Esophagus squamous epithelium (tissue), 5 donors: ENCODE measurements at places on chromosomes 16 and 17.

DNA sequence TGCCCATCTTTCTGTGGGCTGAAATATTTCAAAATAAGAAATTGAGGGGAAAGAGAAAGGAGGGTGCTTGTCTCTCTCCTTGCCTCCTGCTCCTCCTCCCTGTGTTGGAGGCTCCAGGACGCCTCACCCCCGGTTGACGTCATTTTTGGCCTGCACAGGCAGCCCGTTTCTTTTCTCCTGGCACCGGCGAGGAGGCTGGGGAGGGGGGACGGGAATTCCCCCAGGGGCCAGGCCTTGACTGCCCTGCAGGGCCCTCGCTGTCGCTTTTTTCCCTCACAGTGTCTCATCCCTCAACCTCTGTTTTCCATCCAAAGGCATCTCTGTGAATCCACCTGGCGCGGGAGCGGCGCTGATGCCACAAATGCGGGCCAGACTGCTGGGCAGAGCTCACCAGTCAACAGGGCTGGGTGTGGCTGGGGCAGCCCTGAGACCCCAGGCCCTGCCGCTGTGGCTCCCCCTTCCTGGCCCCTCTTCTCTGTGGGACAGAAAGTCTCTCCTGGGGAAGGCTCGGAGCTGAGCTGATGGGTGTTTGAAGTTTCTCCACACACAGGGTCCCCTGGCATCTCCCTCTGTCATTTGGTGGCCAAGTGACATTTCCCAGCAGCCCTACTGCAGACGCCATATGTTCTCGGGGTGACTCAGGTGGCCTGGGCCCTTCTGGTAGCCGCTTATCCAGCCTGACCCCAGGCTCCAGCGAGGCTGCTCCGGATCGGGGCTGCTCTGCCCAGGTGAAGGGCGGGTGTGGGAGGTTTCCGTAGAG is 16.0 kb downstream of the CENPX start:
- DNase-seq = no peak

DNA sequence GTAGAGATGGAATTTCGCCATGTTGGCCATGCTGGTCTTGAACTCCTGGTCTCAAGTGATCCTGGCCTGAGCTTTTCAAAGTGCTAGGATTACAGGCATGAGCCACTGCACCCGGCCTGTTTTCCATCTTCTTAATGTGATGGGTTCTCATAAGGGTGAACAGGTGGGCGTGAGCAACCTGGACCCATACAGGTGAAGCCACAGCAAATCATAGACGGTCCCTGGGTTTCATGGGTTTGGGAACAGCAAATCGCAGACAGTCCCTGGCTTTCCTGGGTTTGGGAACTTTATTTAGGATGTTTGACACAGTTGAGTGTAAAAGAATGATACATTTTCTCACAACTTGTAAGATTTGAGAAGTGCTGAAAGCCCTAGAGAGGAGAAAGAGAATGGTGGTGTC is 12.9 kb upstream of the MEIOB start:
- DNase-seq = no peak

DNA sequence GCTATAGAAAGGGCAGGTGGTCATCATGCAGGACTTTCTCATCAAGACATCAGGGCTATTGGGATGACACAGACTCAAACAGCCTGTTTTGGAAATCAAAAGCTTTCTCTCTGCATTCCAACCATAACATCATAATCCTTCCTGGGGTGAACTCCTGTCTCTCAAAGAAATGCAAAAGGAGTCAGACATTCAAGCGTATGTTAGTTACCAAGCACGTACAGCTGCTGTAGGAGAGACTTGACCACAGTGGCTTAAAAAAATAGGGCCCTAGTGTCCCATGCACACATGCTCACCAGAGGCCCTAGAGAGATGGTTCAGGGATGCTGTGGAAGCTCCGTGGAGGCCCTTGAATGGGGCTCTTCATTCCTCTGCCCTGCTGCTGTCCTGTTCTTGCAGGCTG is 24.6 kb upstream of the FOXF1 start:
- no peak for DNase-seq

DNA sequence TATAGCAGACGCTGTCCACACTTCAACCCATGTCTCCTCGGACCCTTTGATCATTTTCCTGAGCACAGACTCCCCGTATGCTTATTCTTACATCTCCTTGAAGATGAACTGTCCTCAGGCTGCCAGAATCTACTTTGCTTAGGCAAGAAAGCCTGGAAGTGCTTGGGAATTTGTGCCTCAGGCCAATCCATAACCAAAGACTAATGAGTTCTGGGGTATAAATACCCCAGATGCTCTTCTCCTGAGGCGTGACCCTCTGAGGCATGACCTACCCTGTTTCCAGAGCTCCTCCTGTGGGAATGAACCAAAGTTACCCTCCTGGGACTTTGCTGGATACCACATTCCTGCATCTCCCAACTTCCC is 10.1 kb upstream of the TEKT3 start:
- DNase-seq = no peak

GRCh38 chr17:38349097-38349730 is 2.4 kb upstream of the SOCS7 start:
- DNase-seq = no peak

GRCh38 chr17:72353502-72353901 is 232.7 kb downstream of the SOX9 start:
- DNase-seq = no peak

DNA sequence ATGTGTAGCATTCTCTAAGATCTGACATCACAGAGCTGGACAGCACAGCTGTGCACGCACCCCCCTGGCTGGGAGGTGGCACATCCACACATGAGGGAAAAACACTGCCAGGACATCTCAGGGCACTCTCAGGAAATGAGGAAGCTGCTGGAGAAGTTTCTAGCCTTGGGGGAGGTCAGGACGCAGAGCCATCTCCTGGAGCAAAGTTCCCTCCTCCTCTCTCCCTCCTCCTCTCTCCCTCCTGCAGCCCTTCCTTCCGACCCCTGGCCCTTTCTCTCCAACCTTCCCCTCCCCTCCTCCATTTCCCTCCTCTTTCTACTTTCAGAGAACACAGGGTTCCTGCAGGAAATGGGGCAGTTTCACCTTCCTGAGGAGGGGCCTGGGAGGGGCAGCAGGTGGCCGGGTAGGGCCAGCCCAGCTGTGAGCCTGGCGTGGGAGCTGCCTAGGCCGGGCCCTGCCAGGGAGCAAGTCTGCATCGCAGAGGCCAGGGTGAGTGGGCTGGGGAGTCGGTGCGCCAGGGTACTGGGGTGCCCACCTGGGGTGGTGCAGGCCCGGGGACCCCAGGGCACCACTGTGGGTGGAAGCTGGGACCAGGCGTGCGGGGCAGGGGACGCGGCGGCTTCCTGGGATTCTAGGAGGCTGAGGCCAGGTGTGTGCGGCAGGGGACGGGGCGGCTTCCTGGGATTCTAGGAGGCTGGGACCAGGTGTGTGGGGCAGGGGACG is at the start of gene DPEP1:
DPEP1 (plus strand) TSS at position 412 of the 723 bp plus-strand sequence. CDS start 16,769 bp downstream, outside the sequence.
- DNase-seq = no peak

GRCh38 chr17:18163547-18163946 is 20.1 kb upstream of the ALKBH5 start:
- DNase-seq = no peak

DNA sequence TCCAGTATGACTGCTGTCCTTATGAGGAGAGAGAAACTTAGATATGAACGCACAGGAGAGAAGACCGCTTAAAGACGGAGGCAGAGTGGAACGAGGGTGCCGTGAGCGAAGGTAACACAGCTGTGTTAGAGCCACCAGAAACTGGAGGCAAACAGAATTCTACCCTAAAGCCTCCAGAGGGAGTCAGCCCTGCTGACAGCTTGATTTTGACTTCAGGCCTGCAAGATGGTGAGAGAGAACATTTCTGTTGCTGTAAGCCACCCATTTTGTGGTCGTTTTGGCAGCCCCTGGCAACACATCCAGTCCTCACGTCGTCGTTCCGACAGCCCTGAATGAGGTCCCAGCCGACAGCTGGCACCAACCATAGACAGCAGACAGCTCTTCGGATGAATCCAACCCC is 2.8 kb upstream of the SPATA2L start:
- no peak for DNase-seq

GRCh38 chr17:13086142-13086769 is 68.4 kb upstream of the ELAC2 start:
- DNase-seq = no peak

DNA sequence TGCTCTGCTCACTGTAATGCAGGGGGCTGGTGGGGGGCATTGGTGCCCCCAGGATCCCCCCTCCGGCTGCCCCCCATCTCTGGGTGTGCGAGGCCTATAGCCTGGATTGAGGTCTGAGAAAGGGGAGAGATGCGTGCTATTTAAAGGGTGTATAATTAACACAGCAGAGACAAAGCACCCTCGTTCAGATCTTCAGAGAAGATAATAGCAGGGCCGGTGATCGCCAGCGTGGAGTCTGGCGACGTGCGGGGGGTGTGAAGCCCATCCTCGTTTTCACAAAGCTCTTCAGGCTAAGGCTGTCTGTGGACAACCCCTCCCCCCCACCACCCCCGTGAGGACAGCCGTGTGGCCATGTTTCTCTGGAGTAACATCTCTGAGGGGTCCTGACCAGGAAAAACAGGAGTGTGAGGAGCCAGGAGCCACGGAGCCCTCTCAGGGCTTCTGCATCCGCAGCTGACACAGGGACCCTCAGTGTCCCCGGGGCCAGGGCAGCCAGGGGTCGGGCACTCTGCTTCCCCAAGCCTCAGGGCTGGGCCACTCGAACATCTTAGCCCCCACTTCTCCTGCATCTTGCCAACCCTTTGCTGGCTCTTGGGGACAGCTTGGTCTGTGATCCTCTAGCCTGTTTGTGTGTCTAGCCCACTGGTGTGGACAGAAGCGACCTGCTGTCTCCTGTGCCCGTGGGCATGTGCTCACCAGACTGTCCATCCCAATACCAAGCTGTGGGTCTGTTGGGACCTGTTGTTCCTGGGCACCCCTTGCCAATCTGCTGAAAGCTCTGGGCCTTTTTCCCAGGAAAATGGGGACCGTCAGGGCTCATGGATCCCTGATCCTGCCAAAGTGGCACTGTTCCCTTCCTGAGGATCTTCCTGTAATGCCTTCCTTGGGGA is 58.9 kb downstream of the BAIAP2 start:
- no peak for DNase-seq

DNA sequence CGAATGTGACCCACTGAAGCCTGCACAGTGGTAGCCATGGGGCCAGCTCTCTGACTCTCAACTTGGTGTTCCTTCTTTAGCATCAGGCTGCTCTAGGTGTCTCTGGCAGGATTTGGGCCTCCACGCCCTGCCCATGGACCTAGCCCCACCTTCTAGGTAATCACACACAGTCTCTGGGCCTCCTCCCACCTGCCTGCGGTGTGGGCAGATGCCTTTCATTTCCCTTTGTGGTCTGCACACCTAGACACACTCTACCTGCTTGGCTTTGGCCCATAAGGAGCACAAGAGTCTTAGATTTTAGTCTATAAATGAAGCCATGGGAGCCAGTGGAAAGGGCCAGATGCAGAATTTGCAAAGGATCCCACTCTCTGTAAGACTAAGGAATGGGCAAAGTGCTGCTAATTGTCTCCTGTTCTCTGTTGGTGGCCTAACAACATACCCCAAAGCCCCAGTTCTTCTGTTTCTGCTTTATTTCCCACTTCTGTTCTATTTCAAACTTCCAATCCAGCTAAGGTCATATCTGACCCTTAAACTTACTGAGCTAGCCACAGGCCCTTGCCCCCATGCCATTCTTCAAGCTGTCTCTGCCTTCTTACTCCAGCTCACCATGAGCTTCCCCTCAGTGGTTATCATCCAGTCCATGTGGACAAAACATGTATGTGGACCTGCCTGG is 7.2 kb upstream of the MFSD6L start:
- DNase-seq = no peak

GRCh38 chr17:66784621-66785364 is 50.1 kb upstream of the CACNG5 start:
- no peak for DNase-seq

DNA sequence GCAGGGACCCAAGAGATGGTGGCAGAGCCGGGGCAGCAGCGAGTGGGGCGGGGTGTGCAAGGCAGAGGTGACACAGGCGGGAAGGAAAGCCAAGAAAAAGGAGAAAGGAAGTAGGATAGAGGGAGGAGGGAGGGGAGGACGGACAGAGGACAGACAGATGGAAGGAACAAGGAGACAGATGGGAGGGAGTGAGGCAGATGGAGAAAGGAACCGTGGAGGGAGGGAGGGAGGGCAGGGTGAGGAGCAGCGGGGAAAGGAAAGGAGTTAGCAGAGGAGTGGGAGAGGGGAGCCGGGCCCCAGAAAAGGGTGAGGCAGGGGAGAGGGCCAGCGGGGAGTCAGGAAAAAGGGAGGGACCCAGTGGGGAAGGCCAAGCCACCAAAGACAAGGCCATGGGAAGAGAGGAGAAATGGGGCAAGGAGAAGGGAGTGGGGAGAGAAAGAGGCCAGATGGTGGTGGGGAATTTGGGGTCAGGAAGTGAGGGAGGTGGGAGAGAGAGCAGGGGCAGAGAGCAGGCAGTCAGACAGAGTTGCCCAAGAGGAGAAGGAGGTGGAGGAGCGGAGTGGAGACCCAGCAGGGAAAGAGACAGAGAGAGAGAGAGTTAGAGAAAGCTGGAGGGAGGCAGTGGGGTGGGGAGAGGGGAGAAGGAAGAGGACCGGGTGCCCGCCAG is 13.2 kb upstream of the ASGR1 start:
- DNase-seq = no peak

- no peak for DNase-seq
Measured at GRCh38 chr17:80516171-80516932, 28.3 kb upstream of the RPTOR start.

GRCh38 chr17:6297960-6298359 is 137.0 kb downstream of the AIPL1 start:
- DNase-seq = no peak

DNA sequence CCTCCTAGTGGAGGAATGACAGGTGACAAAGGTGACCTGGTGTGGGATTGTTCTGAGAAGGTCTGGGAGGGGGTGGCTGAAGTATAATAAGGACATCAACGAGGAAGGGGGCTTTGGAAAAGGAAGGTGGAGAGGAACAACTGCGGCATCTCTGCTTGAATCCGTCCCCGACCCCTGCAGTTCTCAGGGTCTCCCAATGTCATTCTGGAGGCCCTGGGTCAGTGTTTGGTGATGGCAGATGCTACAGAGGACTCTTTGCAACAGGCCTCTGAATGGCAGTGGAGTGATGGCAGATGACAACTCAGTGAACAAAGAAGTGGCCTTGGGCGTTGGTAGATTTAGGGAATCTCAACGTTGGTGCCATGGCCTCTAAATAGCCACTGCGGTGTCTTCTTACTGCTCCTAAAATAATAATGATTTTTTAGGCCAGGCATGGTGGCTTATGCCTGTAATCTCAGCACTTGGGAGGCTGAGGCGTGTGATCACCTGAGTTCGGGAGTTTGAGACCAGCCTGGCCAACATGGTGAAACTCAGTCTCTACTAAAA is 1.3 kb downstream of the ENGASE start:
- DNase-seq = no peak

DNA sequence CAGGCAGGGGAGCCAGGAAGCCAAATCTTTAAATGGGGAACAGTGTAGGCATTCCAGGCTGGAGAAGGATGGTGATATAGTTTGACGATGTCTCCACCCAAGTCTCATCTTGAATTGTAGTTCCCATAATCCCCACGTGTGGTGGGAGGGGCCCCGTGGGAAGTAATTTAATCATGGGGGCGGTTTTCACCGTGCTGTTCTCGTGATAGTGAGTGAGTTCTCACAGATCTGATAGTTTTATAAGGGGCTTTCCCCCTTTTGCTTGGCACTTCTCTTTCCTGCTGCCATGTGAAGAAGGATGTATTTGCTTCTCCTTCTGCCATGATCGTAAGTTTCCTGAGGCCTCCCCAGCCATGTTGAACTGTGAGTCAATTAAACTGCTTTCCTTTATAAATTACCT is 28.8 kb downstream of the GINS3 start:
- no peak for DNase-seq
